ENCODE measurements at places on chromosomes 16 and 17.

- DNase-seq: no peak
Measured at GRCh38 chr16:74769586-74770190, 4.9 kb downstream of the FA2H start.

- no peak for DNase-seq
Measured at GRCh38 chr16:11229906-11230305, 26.1 kb downstream of the SOCS1 start.

DNA sequence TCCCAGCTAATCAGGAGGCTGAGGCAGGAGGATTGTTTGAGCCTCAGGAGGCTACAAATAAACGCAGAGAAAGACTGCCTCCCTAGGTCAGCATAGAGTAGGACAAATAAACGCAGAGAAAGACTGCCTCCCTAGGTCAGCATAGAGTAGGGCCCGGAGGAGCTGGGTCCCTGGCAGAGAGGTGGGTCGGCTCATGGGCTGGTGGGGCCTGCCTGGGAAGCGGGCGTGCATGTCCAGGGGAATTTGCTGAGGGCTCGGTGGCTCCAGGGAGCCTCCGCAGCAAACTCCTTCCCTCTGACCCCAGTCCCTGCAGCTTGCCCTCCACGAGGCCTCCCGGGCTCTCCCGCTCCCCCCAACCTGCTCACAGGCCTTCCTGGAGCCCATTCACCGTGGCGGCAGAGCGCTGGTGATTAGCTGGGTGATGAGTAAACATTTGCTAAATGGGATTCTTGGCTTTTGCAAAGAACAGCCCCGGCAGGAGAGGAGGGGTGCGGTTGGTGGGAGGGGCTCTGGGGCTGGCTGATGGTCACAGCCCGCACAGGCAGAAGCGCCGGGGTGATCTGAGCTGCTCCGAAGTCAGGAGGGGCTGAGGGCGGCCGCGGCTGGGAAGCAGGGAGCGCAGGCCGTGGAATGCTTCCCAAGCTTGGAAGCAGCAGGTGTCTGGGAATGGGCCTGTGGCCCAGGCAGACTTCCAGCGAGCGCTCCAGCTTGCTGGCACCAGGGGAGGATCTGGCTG lies 93.1 kb downstream of the RTN4RL1 start:
- DNase-seq: no peak

DNA sequence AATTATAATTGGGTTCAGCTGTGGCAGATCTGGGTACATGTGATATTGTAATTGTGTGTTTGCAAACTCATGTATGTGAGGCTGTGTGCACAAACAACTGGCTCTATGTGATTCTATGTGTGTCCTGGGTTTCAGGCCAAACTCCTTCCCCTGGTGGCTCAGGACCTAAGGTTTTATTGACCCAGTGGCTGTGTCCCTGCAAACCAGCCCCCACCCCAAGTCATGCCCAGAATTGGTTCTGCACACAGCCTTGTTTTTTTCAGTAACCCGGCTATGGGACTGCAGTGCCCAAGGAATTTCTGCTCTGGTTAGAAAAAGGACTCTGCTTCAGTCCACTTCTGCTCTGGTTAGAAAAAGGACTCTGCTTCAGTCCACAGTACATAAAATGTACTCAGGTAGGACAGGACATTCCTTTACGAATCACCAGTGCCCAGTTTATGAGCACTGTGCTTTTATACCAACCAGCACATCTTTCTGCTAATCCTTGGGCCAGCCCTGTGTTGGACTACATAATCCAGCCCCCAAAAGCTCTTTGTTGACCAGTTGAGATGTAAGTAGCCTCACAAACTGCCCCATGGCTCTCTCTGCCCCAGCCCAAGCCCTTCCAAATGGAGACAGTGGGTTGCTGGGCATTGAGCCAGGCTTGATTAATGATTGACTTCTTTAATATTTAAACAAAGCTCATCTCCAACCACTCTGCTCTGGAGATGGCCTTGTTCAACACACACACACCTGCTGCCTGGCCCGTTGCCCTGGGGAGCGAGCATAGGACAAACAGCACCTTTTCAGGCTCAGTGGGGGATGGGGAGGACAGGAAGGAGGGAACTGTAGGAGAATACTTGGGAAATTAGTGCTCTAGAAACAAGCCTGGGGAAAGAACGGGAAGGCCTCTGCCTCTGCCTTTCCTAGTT lies 2.9 kb upstream of the KCNH6 start:
- no peak for DNase-seq

- no peak for DNase-seq
Measured at GRCh38 chr17:73042225-73042624, 50.3 kb downstream of the SLC39A11 start.

DNA sequence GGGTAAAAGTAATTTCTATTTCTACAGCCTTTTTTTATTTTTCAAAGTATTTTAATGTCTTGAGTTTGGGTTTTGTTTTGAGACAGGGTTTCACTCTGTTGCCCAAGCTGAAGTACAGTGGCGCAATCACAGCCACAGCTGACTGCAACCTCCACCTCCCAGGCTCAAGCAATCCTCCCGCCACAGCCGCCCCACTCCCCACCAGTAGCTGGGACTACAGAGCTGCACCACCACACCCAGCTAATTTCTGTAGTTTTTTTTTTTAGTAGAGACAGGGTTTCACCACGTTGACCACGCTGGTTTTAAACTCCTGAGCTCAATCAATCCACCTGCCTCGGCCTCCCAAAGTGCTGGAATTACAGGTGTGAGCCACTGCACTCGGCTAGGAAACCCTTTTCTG lies 44.0 kb downstream of the TUBD1 start:
- DNase-seq: no peak

GRCh38 chr17:81305051-81305630 lies 10.0 kb upstream of the SLC38A10 start:
- DNase-seq: no peak

DNA sequence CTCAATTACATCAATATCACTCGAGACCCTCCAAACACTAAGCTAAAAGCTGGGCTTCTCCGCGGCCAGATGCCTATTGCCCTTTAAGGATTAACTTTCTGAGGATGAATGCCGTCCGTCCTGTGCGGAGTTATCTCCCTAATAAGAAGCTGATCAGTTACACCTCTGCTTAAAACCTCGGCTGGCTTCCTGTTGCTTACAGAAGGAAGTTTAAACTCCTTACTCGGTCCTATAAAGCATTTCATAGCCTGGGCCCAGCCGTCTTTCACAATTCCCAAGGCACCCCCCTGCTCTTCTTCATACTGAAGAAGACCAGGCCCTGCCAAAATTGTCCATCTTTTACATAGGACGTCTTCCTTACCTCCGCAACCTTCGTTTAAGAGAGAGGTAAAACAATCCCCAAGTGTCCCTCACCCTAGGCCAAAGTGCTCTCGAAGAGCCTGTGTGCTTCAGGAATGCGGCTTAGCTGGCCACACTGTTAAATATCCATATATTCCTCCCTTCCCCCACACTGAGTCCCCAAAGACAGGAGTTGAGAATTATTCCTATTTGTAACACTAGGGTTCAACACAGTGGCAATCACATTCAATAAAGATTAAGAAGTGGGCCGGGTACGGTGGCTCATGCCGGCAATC lies 112.6 kb upstream of the IRX5 start:
- DNase-seq: no peak

DNA sequence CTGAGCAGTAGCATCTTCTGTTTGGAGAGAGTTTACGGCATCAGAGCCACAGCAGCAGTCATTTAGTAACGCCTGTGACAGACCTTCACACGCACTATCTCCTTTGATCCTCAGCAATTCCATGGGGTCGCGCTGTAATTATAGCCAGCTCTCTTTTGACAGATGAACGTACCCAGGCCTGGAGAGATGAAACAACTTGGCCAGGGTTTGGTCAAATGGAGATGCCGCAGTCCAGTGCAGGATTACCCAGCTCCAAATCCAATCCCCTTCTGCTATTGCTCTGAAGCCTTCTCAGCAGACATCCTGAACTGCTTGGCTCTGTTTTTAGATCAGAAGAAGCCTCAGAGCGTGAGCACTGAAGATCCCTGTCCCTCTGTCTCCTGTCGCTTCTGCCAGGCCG lies 83.9 kb downstream of the SOX9 start:
- DNase-seq: no peak

GRCh38 chr17:48522031-48522653 lies 8.7 kb downstream of the HOXB1 start:
- DNase-seq: no peak

GRCh38 chr16:87212026-87212425 lies 105.2 kb downstream of the C16orf95 start:
- no peak for DNase-seq

- no peak for DNase-seq
Measured at GRCh38 chr16:87828907-87829621, 40.2 kb downstream of the SLC7A5 start.

- DNase-seq: no peak
Measured at GRCh38 chr16:51159296-51159695, 8.2 kb upstream of the SALL1 start.

DNA sequence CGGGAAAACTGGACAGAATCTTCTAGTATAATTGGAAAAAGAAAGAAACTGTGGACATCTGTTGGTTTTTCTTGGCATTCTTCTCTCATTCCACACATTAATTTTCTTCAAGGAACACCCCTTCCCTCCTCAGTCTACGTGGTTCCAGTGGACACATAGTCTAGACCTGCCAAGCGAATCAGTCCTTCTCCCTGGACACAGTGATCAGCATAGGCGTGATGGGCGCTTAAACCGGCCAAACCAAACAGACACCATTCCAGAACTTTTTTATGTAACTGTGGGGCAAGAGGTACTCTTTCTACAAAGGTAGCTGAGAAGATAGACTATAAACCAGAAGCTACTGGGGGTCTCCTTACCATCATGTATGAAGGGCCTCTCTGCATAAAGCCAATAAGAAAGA lies 121.8 kb upstream of the COX10 start:
- no peak for DNase-seq

DNA sequence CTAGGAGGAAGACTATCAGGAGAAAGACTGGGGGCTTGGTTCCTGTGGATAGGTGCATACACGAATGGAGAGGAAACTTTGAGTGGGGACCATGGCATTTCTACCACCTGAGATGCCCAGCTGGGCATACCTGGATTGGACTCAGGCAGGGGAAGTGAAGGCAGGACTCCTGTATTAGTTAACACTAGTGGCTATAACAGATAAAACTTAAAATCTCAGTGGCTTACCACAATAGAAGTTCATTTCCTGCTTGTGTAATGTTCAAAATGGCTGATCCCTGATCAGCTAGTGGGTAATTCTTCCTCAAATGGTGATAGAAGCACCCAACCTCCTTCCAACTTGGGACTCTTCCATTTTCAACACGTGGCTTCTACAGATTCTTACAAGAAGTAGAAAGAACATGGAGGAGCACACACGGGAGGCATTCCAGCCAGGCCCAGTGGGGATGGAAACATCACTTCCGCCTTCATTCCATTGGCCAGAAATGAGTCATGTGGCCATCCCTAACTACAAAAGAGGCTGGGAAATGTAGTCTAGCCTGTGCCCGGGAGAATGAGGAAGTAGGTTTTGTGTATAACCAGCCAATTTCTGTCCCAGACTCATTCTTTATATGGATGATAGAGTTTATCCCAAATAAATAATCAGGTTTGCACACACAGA lies 112.1 kb downstream of the UTP18 start:
- DNase-seq: no peak

- DNase-seq: no peak
Measured at GRCh38 chr17:63652106-63652505, 29.9 kb downstream of the MAP3K3 start.

DNA sequence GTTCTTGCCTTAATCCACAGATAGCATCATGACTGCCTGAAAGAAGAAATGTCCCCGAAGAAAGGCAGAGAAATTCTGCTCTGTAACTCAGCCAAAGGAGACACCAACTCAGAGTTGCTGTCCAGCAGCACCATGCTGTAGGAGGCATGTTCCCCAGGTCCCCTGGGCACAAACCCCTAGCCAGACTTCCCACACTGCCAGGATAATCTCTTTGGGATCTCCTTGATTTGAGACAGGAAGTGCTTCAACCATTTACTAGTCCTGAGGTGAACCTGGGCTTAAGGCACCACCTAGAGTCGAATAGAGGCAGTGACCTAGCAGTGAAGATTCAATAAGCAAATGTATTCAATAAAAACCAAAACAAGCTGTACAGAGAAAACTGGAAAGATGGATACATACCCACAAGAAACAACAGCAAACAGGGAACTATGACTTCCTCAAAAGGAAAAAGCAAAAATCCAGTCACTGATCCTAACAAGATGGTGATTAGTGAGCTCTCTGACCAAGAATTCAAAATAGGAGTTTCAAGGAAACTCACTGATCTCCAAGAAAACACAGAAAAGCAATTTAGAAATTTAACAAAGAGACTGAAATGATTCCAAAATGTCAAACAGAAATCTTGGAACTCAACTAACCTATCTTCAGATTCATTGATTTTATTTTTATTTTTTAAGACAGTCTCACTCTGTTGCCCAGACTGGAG lies 5.7 kb downstream of the OR4D2 start:
- peak; percentile 24 for DNase-seq

- no peak for DNase-seq
Measured at GRCh38 chr17:75695830-75696271, 25.4 kb upstream of the ITGB4 start.

DNA sequence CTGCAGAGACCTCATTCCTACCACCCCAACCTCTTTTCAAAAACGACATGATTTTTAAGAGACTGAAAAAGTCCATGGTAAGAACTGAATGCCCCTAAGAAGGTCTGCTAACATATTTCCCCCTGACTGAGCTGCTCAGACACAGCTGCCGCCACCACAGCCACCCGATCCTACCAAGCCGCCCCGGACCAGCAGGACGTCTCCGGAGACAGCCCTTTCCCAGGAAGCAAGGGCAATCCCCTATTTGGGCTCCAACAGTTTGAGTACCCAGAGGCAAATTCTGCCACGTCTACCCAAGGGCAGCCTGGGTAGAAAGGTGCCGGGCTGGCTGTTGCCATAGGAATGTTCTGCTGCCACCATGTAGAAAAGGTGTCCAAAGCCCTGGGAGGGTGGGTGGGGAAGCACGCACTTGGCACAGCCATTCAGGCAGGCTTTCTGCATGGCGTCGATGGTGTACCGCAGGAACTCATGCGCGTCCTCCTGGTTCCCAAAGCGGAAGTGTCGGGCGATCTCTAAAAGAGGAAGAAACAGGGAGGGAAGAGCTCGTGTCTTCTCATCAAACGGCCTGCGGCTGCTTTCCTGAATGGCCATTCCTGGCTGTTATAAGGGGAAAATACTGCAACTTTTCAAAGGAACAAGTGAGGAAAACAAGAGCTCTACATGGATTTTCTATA lies 13.6 kb downstream of the USP36 start:
- DNase-seq: no peak

- DNase-seq: no peak
Measured at GRCh38 chr16:61014869-61015268, 1021.4 kb downstream of the CDH8 start.

DNA sequence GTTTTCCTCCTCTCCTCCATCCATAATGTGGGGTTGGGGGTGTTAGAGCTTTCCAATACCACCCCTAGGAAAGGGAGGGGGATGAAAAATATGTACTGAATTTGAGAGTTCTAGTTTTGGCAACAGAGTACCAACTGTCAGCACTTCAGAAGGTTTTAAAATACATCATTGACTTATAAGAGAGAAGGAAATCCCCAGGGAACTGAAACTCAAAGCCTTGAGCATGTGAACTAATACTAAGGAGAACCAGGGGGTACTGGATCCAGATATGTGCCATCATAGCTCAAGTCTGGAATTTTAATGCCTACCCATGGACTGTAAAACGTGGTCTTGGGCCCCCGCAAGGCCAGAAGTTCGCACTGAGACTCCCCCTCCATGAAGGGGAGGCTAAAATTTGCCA lies 15.8 kb downstream of the CACNG5 start:
- no peak for DNase-seq

GRCh38 chr16:67951485-67951884 lies 7.6 kb upstream of the LCAT start:
- no peak for DNase-seq
